ENCODE measurements at places on chromosomes 12 and 14.
A peak's percentile ranks its signal among the peaks of the same experiment; 100 is the strongest.

- no peak for DNase-seq
These were observed 236.6 kb downstream of the ZFP36L1 start for GRCh38 chr14:68556253-68556652.

- DNase-seq, result no peak
These were observed 123.3 kb upstream of the MED13L start for GRCh38 chr12:116400636-116401372.

GRCh38 chr12:64587447-64587846 is 22.8 kb upstream of the RASSF3 start:
- DNase-seq, result no peak

DNA sequence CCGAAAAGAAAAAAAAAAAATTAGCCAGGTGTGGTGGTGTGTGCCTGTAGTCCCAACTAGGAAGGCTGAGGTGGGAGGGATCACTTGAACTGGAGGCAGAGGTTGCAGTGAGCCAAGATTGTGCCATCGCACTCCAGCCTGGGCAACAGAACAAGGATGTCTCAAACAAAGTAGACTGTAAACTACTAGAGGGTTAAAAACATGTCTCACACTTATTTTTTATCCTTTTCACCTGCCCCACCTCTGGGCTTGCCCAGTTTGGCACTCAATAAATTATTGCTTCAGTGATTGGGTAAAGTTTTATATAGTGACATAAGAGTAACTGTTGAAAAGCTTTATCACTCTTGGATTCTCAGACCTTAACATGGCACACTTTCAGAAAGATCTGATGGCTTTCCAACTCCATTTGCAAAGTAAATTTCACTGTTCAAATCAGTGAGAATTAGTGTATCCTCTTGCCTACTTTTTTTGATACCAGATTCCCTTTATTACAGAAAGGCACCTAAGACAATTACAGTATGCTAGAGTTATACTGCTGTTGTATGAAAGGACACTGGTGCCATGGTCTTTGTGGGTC is 56.3 kb upstream of the NPFF start:
- DNase-seq, result no peak

DNA sequence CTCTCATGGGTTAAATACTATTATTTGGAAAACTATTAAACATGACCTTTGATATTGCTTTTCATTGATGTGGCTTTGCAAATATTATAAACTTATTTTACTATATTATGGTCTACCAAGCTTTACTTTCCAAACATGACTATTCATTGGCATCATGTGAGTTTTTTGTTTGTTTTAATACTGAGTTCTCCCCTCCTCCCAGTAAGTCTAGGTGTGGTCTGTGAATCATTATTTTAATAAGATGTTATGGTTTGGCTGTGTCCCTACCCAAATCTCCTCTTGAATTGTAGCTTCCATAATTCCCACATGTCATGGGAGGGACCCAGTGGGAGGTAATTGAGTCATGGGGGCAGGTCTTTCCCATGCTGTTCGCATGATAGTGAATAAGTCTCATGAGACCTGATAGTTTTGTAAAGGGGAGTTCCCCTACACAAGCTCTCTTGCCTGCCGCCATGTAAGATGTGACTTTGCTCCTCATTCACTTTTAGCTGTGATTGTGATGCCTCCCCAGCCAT is 80.0 kb downstream of the BORCS5 start:
- DNase-seq, result no peak

DNA sequence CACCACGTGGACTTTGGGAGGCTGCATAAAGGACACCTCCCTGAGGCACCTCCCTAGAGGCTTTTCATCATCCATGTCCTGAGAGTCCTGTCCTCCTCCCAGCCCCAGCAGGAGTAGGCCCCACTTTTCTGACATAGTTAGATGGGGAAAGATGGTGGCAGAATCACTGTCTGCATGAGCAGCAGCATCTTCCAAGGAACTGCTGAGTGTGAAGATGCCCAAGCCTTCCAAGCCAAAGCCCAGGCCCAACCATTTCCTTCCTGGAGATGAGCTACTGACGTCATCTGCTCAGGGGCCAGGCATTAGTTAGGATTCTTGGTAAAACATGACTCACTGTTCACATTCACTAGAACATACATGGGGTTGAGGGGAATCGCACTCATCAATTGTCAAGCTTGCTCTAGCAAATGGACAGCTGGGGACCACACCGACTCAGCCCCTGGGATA is 37.3 kb downstream of the VDR start:
- peak; percentile 32 for DNase-seq

GRCh38 chr14:25411781-25412757 is 362.1 kb upstream of the STXBP6 start:
- no peak for DNase-seq

GRCh38 chr14:69955855-69956845 is 76.9 kb downstream of the SMOC1 start:
- DNase-seq, result no peak

DNA sequence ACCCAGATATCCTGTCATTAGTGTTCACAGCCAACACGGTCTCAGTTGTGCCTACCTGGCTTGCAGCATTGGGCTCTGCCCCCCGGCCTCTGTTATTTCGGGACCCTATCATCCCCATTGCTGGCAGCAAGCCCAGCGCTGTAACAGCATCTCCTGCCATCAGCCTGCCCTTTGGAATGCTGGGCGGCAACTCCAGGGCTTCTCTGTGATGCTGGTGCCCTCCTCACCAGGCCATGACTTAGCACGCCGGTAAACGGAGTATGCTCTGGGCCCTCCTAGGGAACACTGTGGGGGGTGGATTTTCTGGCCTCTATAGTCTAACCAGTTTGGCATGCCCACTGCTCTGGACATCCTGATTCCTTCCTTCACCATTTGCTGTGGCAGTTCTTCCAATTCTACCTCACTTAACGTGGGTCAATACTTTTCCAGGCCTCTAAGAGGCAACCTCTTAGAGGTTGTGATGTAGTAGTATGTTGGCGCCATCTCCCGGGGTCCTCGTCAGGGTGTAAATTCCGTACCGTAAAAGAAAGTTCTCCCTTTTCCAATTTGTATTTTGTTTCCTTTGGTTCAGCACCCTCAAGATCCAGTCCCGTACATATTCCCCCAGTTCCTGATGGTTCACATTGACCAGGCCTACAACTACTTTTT is 80.0 kb downstream of the SINHCAF start:
- no peak for DNase-seq

GRCh38 chr14:92323916-92324818 is 1.2 kb downstream of the SLC24A4 start:
- DNase-seq, result no peak

GRCh38 chr12:49389387-49389703 is 22.1 kb downstream of the SPATS2 start:
- DNase-seq, result no peak

DNA sequence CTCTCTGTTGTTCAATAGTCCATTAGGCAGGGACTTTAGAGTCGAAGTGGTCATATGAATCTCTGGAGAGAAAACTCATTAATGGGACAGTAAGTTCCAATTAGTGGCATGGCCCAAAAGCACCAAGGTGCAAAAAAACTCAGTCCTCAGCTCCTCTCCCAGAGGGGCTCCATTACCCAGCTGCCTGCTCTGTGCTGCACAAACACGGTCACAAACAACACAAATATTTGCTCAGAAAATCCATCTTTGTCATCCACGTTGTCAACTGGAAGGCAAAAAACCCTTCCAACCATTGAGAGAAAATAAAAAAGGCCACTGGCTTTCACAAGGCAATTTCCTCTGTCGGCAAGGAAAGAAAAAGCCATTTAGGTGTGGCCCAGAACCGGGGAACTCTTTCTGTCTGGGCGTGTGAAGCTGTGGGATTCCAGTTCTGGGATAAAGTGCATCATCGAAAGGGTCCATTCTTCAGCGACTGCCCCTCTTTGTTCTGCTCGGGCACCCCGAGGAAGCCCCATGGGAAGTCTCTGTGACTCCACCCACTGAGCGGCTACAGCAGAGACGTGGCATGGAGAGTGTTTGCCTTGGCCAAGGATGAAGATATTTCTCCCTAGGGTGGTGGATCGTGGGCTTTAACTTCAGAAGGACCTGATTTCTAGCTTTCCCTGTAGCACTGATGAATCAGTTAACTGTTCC is 137.6 kb downstream of the VRK1 start:
- DNase-seq, result no peak

DNA sequence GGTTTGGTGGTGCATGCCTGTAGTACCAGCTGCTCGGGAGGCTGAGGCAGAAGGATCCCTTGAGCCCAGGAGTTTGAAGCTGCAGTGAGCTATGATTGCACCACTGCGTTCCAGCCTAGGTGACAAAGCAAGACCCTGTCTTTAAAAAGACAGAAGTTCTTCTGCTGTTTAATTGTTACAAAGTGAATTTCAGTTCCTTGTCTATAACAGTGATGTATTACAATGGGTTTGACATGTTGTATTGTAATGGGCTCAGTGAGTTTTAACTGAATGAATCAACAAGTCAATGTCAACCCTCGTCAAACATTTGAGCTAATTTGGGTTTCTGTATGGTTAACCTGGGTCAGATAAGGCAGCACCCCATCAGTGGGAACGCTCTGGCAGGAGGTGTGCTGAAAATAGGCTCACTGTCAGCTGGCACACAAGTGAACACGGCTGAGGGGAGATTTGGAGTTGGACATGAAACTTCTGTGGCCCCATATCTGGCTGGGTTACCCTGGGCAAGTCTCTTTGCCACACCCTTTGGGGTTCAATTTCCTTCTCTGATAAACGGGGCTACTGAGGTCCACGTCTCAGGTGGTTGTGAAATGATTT is 14.0 kb upstream of the TRPV4 start:
- DNase-seq, result no peak

- DNase-seq, result peak; percentile 62
These were observed at the start of gene SETD1B for GRCh38 chr12:121803861-121804416. Gene SETD1B (plus strand): TSS chr12:121804009. CDS start chr12:121804738, 729 bp downstream.

DNA sequence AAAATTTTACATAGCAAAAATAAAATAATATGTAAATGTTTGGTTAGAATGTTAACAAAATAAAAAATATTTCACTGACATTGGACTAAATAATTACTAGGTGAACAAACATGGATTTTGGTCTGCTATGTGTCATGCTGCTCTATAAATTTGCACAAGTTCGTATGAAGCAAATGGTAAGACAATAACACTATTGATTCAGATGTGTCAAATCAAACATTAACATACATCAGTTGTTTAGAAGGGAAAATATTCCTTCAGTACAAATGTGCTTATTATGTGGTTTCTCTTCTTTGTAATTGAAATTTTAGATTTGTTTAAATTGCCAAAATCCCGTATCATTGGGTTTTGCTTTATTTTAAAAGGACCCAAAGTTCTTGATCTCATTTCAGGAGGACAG is 46.9 kb downstream of the PAWR start:
- no peak for DNase-seq

GRCh38 chr12:45310627-45310968 is 94.7 kb downstream of the ANO6 start:
- DNase-seq, result no peak

- peak; percentile 58 for DNase-seq
These were observed 1.2 kb upstream of the GAPDH start for GRCh38 chr12:6532927-6533652.

GRCh38 chr14:31265701-31266398 is 58.3 kb upstream of the HECTD1 start:
- no peak for DNase-seq

- DNase-seq, result no peak
These were observed 205.0 kb upstream of the KRR1 start for GRCh38 chr12:75716291-75717025.

GRCh38 chr12:81797100-81797499 is 38.0 kb upstream of the PPFIA2 start:
- DNase-seq, result no peak

GRCh38 chr14:39974036-39974435 is 541.8 kb upstream of the FBXO33 start:
- DNase-seq, result no peak

- DNase-seq, result no peak
These were observed 7.1 kb downstream of the NT5DC3 start for GRCh38 chr12:103833891-103834290.

- no peak for DNase-seq
These were observed 665.6 kb downstream of the C12orf50 start for GRCh38 chr12:87363497-87364084.

DNA sequence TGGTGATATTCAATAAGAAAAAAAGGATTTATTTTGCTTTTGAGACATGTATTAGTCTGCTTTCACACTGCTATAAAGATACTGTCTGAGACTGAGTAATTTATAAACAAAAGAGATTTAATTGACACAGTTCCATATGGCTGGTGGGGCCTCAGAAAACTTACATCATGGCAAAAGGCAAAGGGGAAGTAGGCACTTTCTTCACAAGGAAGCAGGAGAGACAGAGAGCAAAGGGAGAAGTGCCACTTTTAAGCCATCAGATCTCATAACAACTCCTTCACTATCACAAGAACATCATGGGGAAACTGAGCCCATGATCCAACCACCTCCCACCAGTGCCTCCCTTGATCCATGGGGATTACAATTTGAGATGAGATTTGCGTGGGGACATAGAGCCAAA is 43.9 kb downstream of the BHLHE41 start:
- DNase-seq, result no peak

DNA sequence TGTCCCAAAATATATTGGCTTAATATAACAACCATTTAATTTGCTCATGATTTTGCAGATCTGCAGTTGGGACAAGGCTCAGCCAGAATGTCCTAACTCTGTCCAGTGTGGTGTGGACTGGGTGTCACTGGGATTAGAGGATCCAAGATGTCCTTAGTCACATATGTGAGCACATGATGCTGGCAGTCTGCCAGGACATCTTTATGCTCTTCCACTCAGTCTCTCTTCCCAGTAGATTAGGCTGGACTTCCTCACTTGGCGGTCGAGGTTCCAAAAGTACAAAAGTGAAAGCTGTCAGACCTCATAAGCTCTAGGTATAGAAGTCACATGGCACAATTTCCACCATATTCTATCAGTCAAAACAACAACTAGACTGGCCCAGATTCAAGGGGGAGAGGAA is 167.9 kb upstream of the NTF3 start:
- no peak for DNase-seq

- no peak for DNase-seq
These were observed 3.4 kb downstream of the KLRB1 start for GRCh38 chr12:9604287-9604686.

DNA sequence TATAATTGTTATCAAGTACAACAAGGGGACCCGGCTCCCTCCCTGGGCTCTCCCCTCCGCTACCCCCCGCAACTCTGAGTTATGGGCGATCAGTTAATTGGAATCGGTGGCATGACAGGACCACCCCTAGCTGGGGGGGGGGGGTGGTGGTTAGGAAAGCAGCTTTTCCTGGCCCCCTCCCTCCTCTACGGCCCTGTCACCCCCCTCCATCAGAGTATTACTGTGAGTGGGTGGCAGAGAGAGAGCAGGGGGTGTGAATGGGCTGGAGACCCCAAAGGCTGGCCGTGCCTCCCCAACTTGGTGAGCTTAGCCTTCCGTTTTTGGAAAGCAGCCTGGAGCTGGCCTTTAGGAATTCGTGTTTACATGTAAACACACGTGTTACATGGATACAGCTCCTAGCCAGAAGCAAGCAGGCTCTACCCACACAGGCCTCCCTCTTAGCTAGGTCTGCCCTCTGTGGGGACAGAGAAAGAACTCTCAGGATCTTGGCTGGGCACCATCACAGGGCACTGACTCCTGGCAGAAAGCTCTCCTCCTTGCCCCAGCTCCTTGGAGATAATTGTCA is 1.1 kb upstream of the HOXC4 start:
- no peak for DNase-seq

- DNase-seq, result no peak
These were observed 58.3 kb downstream of the ANAPC7 start for GRCh38 chr12:110345176-110345661.

- DNase-seq, result no peak
These were observed 17.7 kb upstream of the NRXN3 start for GRCh38 chr14:78152201-78153063.

All from stimulated activated CD4-positive, alpha-beta T cell treated with anti-CD3 and anti-CD28 coated beads, Interleukin-4, amount 100 ng/mL, for 24 hours (primary cell).